HFFc6 (cell line): ENCODE measurements at places on chromosomes 1 and 21. TPM values are rescaled to one million over a fixed set of nuclear protein-coding genes. Genes with fewer than 3 reads are reported as not detected.
A peak's percentile ranks its signal among the peaks of the same experiment; 100 is the strongest.

The PCSK9 gene
- 0.08 TPM in 1 of 2 replicates, not detected in the other for total RNA-seq

GRCh38 chr1:188769181-188769580, 1708.5 kb downstream of the BRINP3 start:
- no peak for DNase-seq
- H3K27ac ChIP-seq, result no peak overlapping the region
- H3K4me3 ChIP-seq, result no peak overlapping the region

The HSPB7 gene
- 16.2 to 35.4 TPM (median 20.4 TPM) in 3 replicates for total RNA-seq

GRCh38 chr1:44212355-44213221, 683 bp upstream of the DMAP1 start:
- H3K4me1 ChIP-seq, result peaks cover 23% of the 10 kb centered on the region
- peak overlapping the region; percentile 63 for H3K27ac ChIP-seq
- no peak for DNase-seq

DNA sequence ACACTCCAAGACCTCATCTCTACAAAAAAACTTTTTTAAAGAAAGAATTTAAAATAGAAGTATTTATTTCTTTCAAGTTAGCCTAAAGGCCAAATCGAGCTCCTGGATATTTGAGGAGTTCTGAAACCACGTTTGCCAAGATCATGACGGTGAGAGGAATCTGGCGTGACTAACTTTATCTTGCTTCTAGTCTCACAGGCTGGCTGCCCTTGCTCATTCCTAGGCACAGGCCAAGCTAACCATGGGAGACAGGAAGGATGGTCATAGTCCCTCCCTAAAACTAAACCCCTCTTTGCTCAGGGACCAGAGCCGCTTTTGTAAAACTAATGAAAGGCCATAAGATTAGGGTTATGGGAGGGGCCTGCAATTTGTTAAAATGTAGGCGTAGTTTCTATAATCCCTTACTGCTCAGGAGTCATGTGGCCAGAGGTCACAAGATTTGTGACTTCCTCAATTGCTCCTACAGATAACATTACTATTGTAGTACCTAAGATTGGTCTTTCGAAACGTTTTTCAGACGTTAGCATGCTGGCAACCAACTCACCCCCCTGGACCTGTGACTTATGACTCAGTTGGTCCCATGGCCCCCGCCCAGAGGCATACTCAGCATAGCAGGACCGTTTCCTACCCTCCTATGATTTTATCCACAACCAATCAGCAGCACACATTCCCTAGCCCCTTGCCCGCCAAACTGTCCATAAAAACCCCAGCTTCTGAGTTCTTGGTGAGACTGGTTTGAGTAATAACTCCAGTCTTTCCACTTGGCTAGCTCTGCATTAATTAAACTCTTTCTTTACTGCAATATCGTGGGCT, 425.0 kb downstream of the SMYD3 start:
- DNase-seq, result no peak
- no peak overlapping the region for H3K27ac ChIP-seq

The KLF17 gene
- 0.07 to 0.18 TPM in 2 of 3 replicates, not detected in the other for total RNA-seq

DNA sequence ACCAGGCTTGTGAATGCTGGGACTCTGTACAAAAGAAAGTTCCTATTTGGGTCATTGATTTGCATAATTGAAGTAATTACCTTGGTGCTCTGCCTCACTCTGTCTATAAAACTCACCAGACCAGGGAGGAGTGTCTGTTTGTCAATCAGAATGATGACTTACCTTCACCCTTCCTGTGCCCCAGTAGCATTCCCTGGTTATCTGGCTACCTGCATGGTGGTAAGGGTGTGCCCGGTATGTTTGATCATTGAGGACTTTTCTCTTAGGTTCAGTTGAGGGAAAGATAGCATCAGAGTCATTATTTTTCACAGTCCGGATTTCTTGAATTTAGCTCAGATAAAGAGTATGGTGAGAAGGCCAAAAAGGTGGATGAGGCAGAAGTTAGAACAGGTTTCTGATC, 190.0 kb downstream of the BRINP2 start:
- no peaks in the 10 kb centered on the region; the same call in 1 of the 2 replicates for H3K27me3 ChIP-seq
- H3K36me3 ChIP-seq, result no peaks in the 10 kb centered on the region
- H3K4me3 ChIP-seq, result no peak overlapping the region
- DNase-seq, result no peak
- no peaks in the 10 kb centered on the region for H3K4me1 ChIP-seq

DNA sequence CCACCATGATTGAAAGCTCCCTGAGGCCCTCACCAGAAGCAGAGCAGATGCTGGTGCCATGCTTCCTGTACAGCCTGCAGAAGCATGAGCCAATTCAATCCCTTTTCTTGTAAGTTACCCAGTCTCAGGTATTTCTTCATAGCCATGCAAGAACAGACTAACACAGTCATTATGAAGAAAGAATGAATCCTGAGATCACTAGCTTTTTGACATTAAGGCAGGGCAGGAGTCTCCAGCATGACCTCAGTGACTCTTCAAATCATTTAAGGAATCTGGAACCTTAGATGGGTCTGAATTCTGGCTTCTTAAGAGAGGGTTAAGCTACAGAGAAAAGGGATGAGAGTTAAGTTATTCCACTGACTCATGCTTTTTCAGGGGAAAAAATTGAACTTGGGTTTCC, 79.0 kb downstream of the PTPN14 start:
- no peak for DNase-seq
- peak overlapping the region; percentile 22 for H3K4me3 ChIP-seq
- 0 out of 2 replicates have a peak, but pooled peaks cover 2% of the 10 kb centered on the region for H3K27me3 ChIP-seq
- H3K4me1 ChIP-seq, result peaks cover 79% of the 10 kb centered on the region
- peaks cover 14% of the 10 kb centered on the region for H3K36me3 ChIP-seq

GRCh38 chr1:229452956-229453801, 19.3 kb upstream of the ACTA1 start:
- no peak overlapping the region for H3K27ac ChIP-seq
- H3K4me3 ChIP-seq, result no peak overlapping the region
- no peaks in the 10 kb centered on the region for H3K27me3 ChIP-seq
- DNase-seq, result peak; percentile 29
- H3K4me1 ChIP-seq, result no peaks in the 10 kb centered on the region

- DNase-seq, result no peak
- peaks cover 1% of the 10 kb centered on the region for H3K27me3 ChIP-seq
- peaks cover 14% of the 10 kb centered on the region for H3K4me1 ChIP-seq
- H3K36me3 ChIP-seq, result no peaks in the 10 kb centered on the region; the same call in 1 of the 2 replicates
Measured at GRCh38 chr1:13809461-13810159, 109.6 kb downstream of the PRDM2 start.

GRCh38 chr1:228987286-228987685, 252.0 kb downstream of the RHOU start:
- no peak for DNase-seq
- no peaks in the 10 kb centered on the region for H3K27me3 ChIP-seq
- H3K36me3 ChIP-seq, result 0 out of 2 replicates have a peak, but pooled peaks cover 6% of the 10 kb centered on the region
- H3K27ac ChIP-seq, result no peak overlapping the region
- no peak overlapping the region for H3K4me3 ChIP-seq

The ATP6V1G3 gene
- 0.41 to 0.81 TPM (median 0.76 TPM) in 3 replicates for total RNA-seq

DNA sequence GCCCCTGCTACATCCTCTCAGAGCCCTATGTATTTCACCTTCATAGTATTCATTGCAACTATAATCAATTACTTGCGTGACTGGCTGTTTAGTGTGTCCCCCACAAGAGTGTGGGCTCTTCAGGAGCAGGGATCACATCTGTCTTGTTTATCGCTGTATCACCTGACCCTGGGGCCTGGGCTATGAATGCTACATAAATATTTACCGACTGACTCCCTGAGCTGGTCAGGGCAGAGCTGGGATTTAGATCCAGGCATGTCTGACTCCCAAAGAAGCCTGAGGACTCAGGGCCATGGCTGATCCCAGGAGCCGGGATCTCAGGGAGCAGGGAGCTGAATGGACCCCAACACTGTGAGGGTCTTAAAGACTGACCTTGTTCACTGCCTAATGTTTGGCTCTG, 49.7 kb downstream of the AHDC1 start:
- peaks cover 28% of the 10 kb centered on the region for H3K4me1 ChIP-seq
- no peaks in the 10 kb centered on the region; the same call in 1 of the 2 replicates for H3K36me3 ChIP-seq
- H3K4me3 ChIP-seq, result no peak overlapping the region
- DNase-seq, result no peak
- peak overlapping the region; percentile 77; the same call in 1 of the 2 replicates for H3K27ac ChIP-seq
- H3K27me3 ChIP-seq, result no peaks in the 10 kb centered on the region; the same call in 1 of the 2 replicates

- H3K27ac ChIP-seq, result no peak overlapping the region
- H3K4me1 ChIP-seq, result no peaks in the 10 kb centered on the region
- no peak for DNase-seq
Measured at GRCh38 chr1:25757846-25758185, 42.2 kb upstream of the SELENON start.

- H3K27me3 ChIP-seq, result peaks cover 23% of the 10 kb centered on the region
- peak; percentile 3 for DNase-seq
- peaks cover 22% of the 10 kb centered on the region for H3K4me1 ChIP-seq
Measured at GRCh38 chr1:81801651-81802456, 1.1 kb downstream of the ADGRL2 start.

GRCh38 chr1:171017426-171017825, 73.3 kb upstream of the FMO3 start:
- no peak overlapping the region for H3K4me3 ChIP-seq
- no peak for DNase-seq
- no peaks in the 10 kb centered on the region for H3K36me3 ChIP-seq
- no peak overlapping the region for H3K27ac ChIP-seq

DNA sequence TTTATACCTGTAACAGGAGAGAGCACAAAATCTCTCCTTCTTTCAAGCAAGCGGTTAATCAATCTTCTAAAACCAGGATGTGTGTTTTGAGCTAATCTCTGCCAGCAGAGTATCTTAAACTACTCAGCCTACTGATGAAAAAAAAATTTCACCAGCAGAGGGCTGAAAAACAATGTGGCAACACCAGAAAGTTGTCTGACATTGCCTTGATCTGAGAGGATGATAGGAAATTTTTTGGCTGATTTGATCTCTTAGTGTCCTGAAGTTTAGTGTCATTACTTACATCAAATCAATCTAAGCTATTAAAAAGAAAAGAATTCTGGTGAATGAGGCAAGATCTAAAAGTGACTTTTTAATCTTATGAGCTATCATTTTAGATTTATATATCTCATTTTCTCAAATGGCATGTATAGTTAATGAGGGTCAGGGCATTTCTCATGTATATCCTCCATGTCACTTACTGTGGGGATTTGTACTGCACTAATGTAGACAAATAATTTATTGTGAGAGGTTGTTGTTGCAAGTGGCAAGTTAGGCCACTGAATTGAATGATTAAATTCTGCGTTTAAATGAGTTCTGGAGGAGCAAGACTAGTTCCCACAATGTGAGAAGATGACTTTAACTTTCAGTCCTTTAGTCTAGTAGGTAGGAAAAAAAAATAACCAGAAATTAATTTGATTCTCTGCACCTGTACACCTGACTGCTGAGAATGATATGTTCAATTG, 10.9 kb downstream of the ADAMTS1 start:
- peak overlapping the region; percentile 72 for H3K27ac ChIP-seq
- peaks cover 37% of the 10 kb centered on the region for H3K36me3 ChIP-seq
- H3K4me3 ChIP-seq, result peak overlapping the region; percentile 70
- H3K27me3 ChIP-seq, result peaks cover 21% of the 10 kb centered on the region
- DNase-seq, result no peak

DNA sequence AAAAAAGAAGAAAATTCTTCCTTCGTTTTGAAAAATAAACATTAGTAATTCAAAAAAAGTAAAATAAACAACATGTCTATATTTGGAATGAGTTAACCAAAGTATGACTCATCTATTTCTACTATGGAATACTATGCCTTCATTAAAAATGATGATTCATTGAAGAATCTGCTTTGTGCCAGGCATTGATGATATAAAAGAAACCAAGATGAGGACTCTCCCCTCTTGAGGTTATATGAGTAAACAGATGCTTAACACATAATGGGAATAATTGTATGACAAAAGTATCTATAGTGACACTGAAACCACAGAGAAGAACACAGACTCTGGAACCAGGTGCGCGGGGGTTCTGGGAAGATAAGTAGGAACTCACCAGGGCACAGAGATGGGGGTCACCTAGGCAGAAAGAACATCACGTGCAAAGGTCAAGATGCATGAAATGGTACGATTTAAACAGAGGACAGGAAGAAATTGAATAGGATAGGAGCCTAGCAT, 18.8 kb downstream of the ELF3 start:
- H3K27ac ChIP-seq, result peak overlapping the region; percentile 41
- peaks cover 22% of the 10 kb centered on the region for H3K4me1 ChIP-seq
- peaks cover 27% of the 10 kb centered on the region for H3K27me3 ChIP-seq
- no peaks in the 10 kb centered on the region for H3K36me3 ChIP-seq
- peak; percentile 90 for DNase-seq

DNA sequence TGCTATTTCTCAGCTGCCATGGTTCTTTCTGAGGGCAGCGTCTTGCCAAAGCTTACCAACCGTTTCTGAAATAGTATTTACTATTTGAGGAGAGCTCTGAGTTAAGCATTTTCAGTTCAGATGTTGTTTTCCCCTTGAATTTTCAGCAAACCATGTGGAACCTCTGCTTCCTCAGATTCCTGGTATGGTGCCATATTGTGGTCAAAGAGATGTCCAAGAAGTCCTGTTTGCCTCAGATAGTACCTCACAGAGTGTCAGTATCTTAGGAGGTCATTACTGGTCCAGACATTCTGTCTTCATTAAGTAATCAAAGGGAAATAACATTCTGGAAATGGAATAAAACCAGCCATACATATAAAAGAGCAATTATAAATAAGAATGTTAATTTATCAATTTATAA, 36.6 kb downstream of the VANGL2 start:
- H3K4me3 ChIP-seq, result no peak overlapping the region
- no peaks in the 10 kb centered on the region; the same call in 1 of the 2 replicates for H3K4me1 ChIP-seq
- no peak overlapping the region for H3K27ac ChIP-seq
- no peaks in the 10 kb centered on the region for H3K36me3 ChIP-seq
- peaks cover 4% of the 10 kb centered on the region; the same call in 1 of the 2 replicates for H3K27me3 ChIP-seq

- H3K27ac ChIP-seq, result no peak overlapping the region
- H3K4me1 ChIP-seq, result peaks cover 5% of the 10 kb centered on the region; the same call in 1 of the 2 replicates
- H3K27me3 ChIP-seq, result peaks cover 37% of the 10 kb centered on the region
- no peaks in the 10 kb centered on the region for H3K36me3 ChIP-seq
- H3K4me3 ChIP-seq, result no peak overlapping the region
Measured at GRCh38 chr1:26158271-26158907, 490 bp upstream of the FAM110D start.

DNA sequence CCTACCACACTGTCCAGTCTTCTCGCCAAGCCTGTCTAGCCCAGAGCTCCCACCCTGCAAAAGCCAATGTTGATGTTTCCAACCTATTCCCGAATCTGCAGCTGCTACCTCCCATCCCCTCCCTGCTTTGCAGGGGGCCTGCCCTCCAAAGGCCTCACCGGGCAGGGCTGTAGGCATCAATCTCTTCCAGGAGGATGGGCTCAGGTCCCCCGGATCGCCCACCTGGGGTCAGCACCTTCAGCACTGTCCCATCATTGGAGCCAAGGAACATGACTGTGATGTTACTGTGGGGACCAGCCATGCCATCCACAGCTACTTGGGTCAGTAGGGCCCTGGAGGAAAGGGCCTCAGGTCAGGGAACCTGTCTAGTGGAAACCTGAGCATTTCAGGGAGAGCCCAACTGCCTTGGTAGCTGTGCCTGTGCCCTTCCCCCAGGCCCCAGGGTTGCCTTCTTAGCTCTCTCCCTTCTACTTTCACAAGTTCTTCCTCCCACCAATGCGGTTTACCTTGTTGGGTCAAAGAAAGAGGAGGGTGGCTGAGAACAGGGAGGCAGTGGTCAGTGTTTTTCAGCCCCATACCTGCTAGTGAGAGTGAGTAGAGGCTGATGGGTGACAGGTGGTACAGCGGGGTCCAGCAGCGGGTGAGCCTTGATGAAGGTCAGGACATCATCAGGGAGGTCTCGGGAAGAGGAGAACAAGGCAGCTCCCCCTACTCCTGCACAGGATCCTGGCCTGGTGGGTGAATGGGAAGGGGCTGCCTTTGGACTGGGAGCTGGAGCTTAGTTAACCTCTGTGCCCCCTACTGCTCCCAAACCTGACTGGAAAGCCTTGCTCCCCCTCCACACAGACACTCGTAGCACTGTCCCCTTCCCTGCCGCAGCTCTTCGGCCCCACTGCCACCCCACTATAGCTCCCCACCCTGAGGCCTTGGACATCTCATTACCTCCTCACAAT, 10.7 kb downstream of the SEMA6C start:
- H3K4me1 ChIP-seq, result peaks cover 11% of the 10 kb centered on the region
- DNase-seq, result no peak
- no peak overlapping the region for H3K27ac ChIP-seq

The OR2L8 gene
- not detected in 3 replicates for total RNA-seq
